ENCODE measurements at places on chromosomes 12 and 14.

DNA sequence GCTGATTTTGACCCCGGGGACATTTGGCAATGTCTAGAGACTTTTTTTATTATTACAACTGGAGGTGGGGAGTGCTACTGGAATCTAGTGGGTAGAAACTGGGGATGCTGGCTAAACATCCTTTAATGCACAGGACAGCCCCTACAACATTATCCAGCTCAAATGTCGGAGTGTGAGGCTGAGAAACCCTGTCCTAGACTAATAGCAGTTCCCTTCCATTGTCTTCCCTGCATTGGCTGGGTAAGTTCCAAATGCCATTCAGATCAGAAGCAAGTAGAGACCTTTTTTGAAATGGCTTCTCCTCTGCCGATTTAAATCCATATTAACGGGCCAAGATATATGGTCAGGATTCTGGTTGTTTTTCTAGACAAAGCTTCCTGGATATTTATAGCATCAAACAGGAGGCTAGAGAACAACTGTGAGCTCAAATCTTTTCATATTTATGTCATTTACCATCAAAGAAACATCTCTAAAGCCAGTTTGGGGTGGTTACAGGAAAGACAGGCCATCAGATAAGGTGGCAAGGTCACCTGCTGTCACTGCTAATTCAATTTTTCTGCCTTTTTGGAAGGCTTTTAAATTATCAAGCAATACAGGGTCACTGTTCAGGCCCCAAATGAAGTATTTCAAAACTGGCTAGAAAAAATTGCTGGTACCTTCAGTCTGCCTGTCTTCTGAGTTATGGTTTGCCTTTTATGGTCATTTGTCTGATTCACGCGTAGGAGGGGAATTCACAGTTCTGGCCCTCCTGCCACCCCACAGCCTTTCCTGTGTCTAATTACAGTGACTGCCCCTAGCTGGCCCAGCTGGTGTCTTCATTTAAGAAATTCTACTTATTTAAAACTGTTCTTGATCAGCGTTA is 20.1 kb upstream of the AKAP5 start:
- H3K36me3 ChIP-seq = peaks cover 51% of the 10 kb centered on the region
- no peak overlapping the region for H3K4me3 ChIP-seq
- H3K27ac ChIP-seq = no peak overlapping the region
- H3K27me3 ChIP-seq = no peaks in the 10 kb centered on the region
- DNase-seq = no peak
- H3K4me1 ChIP-seq = no peaks in the 10 kb centered on the region

GRCh38 chr14:54003064-54003463 is 46.4 kb upstream of the BMP4 start:
- no peak for DNase-seq
- H3K4me1 ChIP-seq = no peaks in the 10 kb centered on the region
- no peak overlapping the region for H3K4me3 ChIP-seq
- no peak overlapping the region for H3K27ac ChIP-seq
- H3K27me3 ChIP-seq = no peaks in the 10 kb centered on the region

DNA sequence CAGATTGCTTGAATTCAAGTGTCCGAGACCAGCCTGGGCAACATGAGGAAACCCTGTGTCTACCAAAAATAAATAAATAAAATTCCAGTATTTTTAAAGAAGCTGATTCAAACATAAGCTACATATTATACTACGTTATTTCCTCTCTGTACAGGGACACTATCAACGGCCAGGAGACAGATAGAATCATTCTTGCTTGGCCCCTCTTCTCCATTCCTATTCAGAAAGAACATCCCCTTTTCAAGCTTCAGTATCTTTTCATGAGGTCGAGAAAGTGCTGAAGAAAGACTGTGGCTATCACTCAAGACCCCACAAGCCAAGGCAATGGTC is 314 bp upstream of the DHRS7 start:
- no peaks in the 10 kb centered on the region for H3K4me1 ChIP-seq
- no peak overlapping the region for H3K27ac ChIP-seq
- DNase-seq = no peak

- no peak overlapping the region for H3K4me3 ChIP-seq
- no peaks in the 10 kb centered on the region for H3K36me3 ChIP-seq
- no peak for DNase-seq
- H3K27ac ChIP-seq = no peak overlapping the region
Observed at GRCh38 chr12:4177262-4177661, 96.3 kb upstream of the CCND2 start.

DNA sequence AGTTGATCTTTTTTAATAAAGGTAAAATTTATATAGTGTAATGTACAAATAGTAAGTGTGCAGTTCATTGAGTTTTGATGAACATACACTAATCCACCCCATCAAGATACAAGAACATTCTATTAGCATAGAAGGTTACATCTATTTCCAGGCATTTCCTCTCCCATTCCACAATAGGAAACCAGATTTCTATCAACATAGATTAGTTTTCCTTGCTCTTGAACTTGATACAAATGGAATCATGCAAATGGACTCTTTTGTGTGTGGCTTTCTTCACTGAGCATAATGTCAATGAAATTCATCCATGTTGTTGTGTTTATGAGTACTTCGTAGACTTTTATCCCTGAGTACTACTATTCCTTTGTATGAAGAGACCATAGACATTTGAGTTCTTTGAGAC is 10.8 kb downstream of the STYX start:
- no peak overlapping the region for H3K27ac ChIP-seq
- DNase-seq = no peak
- H3K4me3 ChIP-seq = no peak overlapping the region
- no peaks in the 10 kb centered on the region for H3K27me3 ChIP-seq

Data from endodermal cell (in vitro differentiated cells).